H1 (cell line): ENCODE measurements at places on chromosomes 16 and 17.
A peak's percentile ranks its signal among the peaks of the same experiment; 100 is the strongest.

DNA sequence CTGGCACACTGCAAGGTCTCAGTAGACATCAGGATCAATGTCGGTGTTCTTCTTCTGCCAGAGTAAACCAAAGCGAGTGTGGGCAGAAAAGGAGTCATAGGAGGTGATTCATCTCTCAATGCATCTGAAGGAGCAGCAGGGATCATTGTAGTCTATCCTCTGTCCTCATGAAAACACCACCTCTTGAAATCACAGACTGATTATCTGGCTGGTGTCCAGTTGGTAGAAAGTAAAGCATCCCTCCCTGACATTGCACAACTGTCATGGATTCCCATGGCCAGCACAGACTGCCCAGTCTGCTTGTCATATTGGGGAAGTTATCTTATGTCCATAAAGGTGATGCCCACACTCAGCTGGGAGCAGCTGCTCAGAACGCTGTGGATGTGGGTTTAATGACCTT lies 74.1 kb downstream of the ABCC12 start:
- no peak for DNase-seq

DNA sequence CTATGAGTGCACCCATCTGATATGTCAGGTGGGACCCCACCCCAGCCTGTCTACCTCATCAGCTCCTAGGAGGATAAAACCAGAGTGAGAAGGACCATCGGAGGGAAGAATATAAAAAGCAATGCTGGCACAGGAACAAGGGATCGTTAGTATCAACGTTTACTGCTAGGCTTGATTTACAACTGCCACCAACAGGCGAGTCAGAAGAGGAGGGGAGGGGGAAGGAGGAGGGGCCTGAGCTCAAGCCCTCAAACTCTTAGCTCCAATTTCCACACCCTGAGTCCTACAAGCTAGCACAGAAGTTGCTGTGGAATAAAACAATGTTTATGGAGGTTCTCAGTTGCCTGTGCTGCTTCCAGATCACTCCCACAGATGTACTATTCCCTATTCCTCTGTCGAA lies 234.5 kb downstream of the C16orf78 start:
- DNase-seq, result peak; percentile 45

DNA sequence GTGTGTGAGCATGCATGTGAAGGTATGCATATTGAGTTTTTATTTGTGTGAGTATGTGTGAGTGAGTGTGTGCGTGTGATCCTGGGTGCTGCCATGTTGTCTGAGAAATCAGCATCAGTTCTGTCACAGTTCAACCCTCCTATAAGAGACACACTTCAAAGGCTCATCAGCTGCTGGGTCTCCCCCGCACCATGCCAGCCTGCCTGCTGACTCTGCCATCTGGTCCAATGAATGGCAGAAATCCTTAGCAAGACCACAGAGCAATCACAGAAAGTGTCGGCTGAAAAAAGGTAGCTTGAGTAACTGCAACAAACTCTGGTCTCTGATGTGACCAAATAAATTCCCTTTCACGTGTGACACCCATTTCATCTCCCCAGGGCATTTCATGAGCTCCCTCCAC lies 381.8 kb upstream of the MAF start:
- DNase-seq, result no peak

DNA sequence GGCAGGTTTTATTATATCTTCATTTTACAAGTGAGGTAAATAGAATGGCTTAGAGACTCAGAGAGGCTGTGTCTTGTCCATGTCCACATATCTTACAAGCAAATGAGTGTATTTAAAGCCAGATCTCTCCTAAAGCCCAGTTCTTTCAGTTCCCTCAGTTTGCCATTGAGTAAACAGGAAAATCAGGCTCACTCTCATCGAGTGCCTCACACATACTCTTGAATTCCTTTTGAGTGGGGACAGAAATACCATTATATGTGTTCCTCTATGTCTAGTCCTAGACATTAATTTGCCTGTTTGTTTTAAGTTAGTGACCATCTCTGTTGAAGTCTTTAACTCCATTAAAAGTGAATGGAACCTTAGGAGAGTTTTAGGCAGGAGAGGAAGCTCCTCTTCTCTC lies 40.1 kb downstream of the BPTF start:
- no peak for DNase-seq

GRCh38 chr17:77228816-77229215 lies 88.0 kb downstream of the SEC14L1 start:
- DNase-seq, result no peak

- no peak for DNase-seq
These were observed at the start of gene PABPN1L for GRCh38 chr16:88866151-88866920. Gene PABPN1L (minus strand): TSS chr16:88866660. CDS start chr16:88866606, 54 bp downstream.

DNA sequence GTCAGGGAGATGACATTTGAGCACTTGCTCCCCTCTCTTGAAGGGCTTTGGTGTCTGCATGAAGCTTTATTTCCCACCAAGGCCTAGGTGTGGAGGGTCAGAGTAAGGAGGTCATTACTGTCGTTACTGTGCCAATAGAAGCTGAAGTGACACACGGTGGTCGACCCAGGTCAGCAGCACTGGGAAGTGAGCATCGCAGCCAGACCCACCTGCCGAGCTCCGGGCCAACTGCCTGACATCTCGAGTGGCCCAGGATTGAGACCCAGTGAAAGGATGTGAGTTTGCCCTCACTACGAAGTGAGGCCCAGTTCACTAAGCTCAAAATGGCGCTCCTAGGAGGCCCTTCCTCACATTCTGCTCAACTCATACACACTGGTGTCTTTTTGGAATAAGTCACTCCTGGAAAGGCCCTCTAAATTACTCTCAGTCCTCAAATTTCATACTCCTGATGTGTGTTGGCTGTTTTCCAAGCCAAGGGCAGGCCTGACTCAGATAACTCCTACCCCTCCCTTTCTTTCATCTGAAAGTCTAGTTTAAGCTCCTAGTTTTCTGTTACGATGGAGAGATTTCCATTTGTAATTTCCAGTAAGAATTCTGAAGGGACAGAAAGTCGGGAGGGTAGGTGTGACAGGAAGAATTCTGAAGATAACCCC lies 200.4 kb downstream of the LGALS9B start:
- DNase-seq, result no peak

DNA sequence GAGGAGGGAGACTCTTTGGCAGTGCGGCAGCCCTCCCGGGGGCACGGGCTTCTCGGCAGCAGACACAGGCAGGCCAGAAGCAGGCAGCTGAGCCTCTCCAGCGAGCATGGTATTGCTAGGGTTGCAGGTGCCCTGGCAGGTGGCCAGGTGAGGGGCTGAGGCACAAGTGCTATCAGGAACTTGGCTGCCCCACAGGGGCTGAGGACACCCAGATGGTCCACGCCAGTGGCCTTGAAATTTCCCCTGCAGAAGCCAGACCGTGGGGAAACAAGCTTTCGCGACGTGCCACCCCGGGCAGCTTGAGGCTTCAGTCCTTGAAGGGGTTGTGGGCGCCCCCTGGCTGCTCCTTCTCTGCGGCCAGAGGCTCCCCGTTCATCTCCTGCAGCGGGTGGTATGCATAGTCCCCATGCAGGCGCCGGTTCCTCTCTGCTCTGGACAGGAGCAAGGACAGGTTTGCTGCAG lies 8.5 kb downstream of the NAGPA start:
- DNase-seq, result peak; percentile 86

GRCh38 chr17:47884905-47885730 lies 10.9 kb upstream of the SP2 start:
- DNase-seq, result no peak

DNA sequence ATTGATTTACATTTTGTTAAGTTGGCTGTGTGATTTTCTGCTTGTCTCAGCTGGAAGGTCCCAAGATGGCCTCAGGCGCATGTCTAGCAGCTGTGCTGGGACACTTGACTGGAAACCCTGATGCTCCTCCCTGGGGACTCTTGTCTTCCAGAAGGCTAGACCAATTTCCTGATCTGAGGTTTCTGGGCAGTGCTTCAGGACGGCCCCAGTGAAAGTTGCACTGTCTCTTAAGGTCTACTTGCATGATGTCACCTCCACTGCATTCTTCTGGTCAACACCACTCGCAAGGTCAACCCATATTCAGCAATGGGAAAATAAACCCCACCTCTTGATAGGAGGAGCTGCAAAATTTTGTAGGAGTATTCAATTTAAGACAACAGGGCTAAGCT lies 116.0 kb downstream of the SALL1 start:
- DNase-seq, result no peak

DNA sequence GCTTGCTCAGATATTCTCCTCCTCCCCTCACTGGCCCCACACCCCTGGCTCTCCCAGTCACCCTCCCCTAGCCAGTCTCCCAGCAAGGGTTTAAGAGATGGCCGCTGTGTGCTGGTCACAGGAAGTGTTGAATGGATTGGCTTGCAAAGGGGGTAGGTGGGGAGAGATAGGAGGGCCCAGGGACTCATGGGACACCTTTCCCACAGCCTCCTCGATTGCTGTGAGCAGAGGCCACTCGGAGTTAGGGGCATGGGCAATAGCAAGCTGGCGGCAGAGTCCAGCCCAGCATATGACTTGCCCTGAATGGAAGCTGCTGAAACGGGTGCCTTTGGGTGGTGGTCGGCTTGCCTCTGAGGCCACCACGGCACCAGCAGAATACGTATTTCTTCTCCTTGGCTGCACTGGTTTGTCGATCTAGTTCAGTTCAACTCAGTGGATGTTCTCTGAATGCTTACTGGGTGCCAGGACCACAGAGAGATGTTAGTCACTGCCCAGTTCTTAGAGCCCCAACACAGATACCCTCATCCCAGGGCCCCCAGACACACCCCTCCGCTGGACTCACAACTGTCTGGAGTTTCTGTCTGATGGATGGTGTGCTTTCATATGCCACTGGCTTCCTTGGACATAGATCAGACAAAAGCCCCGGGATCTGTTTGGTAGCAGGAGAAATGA lies 6.0 kb downstream of the WFIKKN2 start:
- no peak for DNase-seq

DNA sequence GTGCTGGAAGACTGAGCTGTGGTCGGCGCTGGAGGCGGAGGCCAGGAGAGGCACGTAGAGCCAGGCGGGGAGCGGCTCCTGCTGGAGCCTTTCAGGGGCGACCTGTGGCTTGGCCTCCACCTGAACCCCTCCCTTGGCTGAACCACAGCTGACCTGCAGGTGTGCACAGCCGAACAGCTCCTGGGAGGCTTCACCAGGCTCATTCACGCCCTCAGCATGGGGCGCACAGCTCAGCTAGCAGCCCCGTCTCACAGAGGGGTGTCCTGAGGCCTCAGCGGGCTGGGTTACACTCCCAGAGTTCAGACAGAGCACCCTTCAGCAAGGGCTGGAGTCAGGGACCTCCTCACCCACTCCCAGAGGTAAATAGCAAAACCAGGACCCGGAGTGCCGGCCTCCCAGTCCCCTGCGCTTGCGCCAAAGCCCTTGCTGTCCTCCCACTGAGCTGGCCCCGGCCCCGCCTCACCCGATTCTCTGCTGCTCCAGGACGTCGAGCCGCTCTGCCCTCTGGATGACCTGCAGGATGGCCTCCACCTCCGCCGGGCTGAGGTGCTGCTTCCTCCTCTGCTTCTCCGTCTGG lies 31.7 kb downstream of the RPH3AL start:
- no peak for DNase-seq

GRCh38 chr17:43694081-43694870 lies 32.6 kb upstream of the MEOX1 start:
- DNase-seq, result no peak

GRCh38 chr16:59864981-59865666 lies 1131.0 kb upstream of the GOT2 start:
- DNase-seq, result no peak

GRCh38 chr17:4953451-4953961 lies 2.6 kb downstream of the ENO3 start:
- DNase-seq, result no peak

- DNase-seq, result no peak
These were observed 35.4 kb downstream of the XYLT1 start for GRCh38 chr16:17435318-17435717.

GRCh38 chr17:63222655-63223054 lies 223.5 kb downstream of the CYB561 start:
- no peak for DNase-seq

GRCh38 chr17:82058230-82058854 lies 6.6 kb downstream of the GPS1 start:
- no peak for DNase-seq

GRCh38 chr17:68184816-68185436 lies 62.9 kb upstream of the AMZ2 start:
- DNase-seq, result no peak

- DNase-seq, result no peak
These were observed 6.2 kb downstream of the BECN1 start for GRCh38 chr17:42817866-42818265.

DNA sequence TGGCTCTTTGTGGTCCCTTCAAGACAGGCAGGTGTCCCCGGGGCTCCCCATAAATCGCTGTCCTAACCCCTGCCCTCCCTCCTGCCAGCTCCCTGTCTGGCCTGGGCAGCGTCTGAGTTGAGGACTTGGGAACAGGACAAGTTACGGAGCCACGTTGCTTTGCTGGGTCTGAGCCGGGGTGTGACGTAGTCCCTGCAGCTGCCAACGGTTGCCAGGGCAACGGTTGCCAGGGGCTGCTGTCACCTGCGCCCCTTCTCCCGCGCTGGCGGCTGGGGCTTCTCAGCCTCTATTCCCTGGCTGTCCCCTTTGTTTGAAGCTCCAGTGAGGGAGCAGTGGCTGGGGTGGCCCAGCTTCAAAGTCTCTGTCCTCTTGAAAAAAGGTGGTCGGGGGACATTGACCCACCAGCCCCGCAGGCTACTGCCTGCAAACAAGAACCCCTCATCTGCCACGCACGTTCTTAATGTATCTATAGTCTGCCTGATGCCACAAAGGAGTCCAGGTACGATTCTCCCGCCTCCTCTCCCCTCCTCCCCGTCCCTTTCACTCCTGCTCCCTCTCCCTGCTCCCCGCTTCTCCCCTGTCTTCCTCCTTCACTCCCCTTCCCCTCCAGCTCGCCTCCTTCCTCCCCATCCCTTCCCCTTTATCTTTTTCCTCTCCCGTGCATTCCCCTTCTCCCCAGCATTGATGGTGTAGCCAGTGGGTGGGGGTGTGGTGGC lies 10.9 kb downstream of the ADGRG1 start:
- no peak for DNase-seq

- DNase-seq, result no peak
These were observed 104.7 kb downstream of the SMG6 start for GRCh38 chr17:2198927-2199326.

- DNase-seq, result no peak
These were observed 6.2 kb downstream of the NACA2 start for GRCh38 chr17:61584866-61585265.

GRCh38 chr17:64091571-64091970 lies 38.4 kb downstream of the ERN1 start:
- no peak for DNase-seq
